Kidney tubule cell (primary cell): ENCODE measurements at places on chromosomes 4 and X.

GRCh38 chr4:84582988-84583875, at the start of gene CDS1:
TSS of gene CDS1 (plus strand) at chr4:84583127. CDS start at chr4:84583402, 275 bp downstream.
- peak; percentile 55 for DNase-seq

DNA sequence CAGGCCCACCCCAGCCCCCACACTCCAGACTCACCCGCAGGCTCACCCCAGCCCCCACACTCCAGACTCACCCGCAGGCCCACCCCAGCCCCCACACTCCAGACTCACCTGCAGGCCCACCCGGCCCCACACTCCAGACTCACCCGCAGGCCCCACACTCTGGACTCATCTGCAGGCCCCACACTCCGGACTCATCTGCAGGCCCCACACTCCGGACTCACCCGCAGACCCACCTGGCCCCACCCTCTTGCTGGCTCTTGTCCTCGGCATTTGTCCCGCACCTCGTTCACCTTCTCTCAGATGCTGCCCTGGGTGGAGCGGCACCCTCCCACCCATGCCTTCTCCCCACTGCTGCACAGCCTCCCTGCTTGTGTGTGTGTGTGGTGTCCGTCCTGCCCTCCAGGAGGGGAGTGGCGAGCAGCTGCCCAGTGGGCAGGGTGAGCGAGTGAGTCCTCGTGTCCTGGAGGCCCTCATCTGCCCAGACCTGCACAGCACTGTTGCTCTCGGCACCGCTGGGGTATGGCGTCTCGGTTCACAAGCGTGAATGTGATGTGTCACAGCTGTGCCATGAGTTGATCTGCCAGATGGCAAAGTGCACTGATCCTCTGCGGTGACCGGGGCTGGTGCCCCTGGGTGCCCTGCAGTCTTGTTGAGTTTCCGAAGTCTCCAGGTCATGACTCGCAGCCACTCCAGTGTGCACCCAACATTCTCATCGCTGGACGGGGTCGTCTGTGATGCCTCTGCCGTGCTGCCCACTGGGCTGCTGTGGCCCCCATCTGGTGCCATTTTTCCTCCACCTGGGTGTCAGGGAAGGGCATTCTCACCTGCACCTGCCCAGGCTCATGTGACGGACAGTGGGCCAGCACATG, 27.7 kb downstream of the MAEA start:
- no peak for DNase-seq

DNA sequence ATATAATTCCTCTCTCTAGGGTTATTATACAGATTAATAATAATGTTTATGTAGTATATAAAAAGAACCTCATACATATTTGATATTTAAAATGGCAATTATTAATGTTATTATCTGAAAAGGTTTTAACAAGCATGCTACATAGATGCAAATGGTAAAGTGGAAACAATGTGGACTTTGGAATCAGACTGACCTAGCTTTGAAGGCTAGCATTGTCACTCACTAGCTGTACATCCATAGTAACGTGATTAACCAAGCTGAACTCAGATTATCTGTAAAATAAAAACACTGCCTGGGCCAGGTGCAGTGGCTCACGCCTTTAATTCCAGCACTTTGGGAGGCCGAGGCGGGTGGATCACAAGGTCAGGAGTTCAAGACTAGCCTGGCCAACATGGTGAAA, 233.7 kb upstream of the SPRY1 start:
- no peak for DNase-seq

DNA sequence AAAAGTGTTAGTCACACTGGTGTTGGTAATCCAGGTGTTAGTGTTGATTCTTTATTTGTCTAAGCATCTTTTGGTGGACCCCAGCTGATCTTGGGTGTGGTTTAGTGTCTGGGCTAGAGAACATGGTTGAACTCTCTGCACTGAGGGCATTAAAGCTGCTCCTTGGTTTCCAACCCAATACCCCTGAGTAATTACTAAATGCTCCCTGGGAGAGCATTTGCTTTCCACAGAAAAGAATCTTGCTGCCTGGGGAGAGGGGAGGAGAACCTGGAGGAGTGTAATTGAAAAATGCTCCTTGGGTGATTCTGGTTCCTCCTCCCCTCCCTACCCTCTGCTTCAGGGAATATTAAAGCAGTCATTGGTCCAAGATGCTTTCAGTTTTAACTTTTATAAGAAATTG, 3.1 kb downstream of the GUCY1B1 start:
- peak; percentile 65 for DNase-seq

DNA sequence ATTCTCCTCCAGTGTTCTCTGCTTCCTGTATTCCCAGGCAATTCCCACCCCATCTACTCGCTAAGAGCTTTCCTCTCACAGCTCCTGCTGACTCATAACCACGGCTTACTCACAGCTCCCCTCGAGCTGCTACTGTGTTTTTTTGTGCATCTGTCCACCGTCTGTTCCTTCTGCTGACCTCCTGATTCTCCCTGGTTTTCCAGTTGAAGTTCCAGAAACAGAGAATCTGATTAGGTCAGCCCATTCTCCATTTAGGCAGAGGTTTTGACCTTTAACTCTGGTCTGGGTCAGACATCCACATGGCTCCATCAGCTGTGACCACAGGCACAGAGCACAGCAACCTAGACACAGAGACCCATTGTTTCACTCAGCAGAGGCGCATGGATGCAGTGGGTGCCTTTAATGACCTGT, 5.5 kb upstream of the SMIM20 start:
- peak; percentile 93 for DNase-seq

DNA sequence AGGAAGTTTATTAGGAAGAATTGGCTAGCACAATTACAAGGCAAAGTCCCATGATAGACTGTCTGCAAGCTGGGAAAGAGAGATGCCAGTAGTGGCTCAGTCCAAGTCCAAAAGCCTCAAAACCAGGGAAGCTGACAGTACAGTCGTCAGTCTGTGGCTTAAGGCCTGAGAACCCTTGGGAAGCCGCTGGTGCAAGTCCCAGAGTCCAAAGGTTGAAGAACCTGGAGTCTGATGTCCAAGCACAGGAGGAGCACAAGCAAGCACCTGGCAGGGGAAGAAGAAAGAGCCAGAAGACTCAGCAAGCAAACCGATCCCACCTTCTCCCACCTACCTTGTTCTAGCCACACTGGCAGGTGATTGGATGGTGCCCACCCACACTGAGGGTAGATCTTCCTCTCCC, 51.3 kb upstream of the TMEM150C start:
- no peak for DNase-seq

DNA sequence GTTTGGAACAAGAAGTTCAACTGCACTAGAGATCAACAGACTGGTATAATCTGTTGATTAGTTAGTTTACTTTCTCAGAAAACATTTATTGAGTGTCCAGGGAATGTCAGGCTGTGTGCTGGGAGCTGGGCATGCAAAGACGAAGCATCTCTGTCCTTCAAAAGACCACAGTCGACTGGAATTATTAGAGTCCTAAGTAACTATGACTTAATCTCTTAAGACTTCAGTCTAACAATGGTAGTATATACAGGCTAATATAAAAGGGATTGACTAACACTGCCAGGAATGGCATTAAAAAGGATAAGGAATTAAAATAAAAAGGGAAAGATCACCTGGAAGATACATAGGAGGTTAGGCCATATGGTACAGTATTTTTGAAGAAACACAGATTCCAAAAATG, 128.7 kb downstream of the WDFY3 start:
- DNase-seq, result no peak

GRCh38 chrX:23503835-23504539, 163.3 kb upstream of the PRDX4 start:
- DNase-seq, result peak; percentile 95

DNA sequence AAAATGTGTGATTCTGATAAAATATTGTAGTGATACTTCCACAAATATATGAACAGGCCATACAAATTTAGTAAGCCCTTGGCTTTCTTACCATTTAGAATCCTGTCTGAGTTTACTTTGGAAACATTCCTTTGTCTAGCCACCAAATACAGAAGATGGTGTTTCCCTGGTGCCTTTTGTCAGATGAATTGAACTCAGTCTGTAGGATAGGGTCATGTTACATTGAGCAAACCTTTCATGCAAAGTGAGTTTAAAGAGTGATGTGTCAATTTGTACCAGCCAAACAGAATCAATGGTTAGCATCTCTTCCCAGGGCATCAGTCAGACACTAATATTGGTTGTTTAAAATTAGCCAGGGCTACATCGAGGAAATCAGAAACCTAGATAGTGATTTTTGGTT, 1443.4 kb downstream of the ARAP2 start:
- DNase-seq, result no peak

DNA sequence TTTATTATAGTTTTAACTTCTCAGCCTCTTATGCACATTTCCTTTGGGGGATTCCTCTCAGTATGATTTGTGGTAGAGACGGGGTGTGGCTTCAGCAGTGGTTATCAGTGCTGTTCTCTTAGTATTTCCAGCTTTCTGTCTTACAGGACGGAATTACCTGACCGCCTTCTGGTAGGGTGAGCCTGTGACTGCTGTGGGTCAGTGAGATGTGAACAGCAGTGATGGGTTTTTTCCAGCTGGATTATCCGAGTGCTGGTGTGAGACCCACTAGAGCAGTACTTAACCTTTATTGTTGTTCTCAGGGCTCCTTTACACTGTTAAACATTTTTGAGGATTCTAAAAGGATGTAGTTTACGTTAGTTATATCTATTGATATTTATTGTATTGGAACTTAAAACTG, 135.2 kb downstream of the SLIT2 start:
- DNase-seq, result no peak

GRCh38 chrX:76147106-76147505, 25.8 kb upstream of the PBDC1 start:
- no peak for DNase-seq

DNA sequence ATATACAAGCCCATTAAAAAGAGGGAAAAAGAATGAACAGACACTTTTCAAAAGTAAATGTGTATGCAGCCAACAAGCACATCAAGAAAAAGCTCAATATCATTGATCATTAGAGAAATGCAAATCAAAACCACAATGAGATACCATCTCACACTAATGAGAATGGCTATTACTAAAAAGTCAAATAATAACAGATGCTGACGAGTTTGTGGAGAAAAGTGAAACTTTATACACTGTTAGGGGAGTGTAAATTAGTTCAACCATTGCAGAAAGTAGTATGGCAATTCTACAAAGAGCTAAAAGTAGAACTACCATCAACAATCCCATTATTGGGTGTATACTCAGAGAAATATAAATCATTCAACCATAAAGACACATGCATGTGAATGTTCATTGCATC, 203.0 kb downstream of the ARAP2 start:
- DNase-seq, result no peak

DNA sequence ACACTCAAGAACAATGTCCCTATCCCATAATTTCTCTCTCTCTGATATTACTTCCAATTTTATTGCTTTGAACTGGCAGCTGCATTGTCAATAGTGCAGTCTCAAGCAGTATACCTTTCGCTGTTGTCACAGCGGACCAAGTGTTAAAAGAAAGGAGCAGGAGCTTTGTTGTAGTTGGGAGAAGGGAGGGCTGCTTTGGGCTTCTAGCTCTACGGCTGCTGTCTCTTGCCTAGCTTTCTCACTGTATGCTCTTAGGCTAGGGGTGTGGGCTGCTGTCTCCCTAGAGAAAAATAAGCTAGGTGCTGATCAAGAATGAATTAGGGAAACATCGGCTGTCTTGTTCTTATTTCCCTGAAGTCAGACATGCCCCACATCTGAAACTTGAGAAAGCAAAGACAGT, 52.5 kb downstream of the TRPC5OS start:
- DNase-seq, result no peak

DNA sequence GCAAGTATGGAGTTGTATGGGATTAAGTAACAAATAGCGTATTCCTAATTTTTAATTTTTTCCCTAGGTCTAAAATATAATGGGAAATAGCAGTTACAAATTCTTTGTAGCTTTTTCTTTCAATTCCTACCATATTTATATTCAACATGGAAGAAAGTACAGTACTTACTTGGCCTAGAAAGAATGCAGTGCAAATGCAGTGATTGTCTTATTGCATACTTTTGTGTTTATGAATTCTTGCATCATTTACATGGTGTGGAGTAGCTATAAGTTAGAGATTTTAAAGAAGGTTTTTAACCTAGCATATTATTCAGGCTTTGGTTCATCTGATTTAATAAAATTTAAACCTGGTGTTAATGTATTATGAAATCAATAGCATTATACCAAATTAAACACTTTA, 263.3 kb downstream of the BMPR1B start:
- DNase-seq, result no peak

- DNase-seq, result no peak
Observed at GRCh38 chrX:68299898-68300297, 133.4 kb downstream of the OPHN1 start.

- DNase-seq, result no peak
Observed at GRCh38 chr4:6969826-6970800, 60.5 kb downstream of the TBC1D14 start.

DNA sequence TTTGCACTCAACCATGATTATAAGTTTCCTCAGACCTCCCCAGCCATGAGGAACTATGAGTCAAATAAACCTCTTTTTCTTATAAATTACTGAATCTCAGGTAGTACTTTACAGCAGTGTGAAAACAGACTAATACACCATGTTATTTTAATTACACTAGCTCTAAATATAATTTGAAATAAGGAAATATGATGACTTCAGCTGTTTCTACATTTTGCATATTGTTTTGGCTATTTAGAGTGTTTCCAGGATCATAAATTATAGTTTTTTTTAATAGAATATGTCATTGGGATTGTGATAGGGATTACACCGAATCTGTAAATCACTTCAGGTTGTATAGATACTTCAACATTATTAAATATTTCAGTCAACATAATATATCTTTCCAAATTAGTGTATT, 43.9 kb downstream of the UGT2B10 start:
- no peak for DNase-seq

- DNase-seq, result peak; percentile 82
Observed at GRCh38 chr4:75724867-75725724, 719 bp downstream of the USO1 start.

DNA sequence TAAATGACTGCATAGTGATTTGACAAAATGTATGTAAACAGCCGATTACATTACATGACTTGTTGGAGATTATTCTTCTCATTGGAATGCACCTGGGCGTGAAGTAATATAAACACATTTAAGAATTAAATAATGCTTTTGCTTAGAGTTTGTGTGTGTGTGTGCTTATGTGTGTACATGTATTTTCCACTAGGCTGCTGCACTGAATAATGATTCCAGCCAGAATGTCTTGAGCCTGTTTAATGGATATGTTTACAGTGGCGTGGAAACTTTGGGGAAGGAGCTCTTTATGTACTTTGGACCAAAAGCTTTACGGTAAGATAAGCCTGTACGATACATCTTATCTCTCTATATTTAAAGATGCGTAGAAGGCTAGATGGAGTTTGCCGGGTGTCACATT, 12.6 kb downstream of the NEIL3 start:
- no peak for DNase-seq

- no peak for DNase-seq
Observed at GRCh38 chr4:141127884-141128283, 5.4 kb downstream of the RNF150 start.

GRCh38 chrX:17355976-17356375, 19.0 kb upstream of the NHS start:
- DNase-seq, result no peak

GRCh38 chr4:157837071-157837703, 335.6 kb downstream of the GASK1B start:
- no peak for DNase-seq

DNA sequence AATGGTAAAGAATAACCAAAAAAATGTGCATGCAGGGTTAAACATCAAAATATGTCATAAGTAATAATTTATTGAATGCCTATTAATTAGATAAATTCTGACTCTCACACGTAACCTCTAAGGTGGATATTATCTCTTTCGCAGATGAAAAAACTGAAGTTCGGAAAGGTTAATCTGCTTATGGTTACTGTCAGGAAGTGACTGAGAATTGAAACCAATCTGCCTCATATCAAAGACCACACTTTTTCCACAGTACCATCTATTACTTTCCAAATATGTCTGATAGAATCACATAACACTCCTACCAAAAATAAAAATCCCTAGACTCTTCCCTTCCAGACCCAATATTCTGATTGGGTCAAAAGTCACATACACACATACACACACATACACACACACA, 6.2 kb downstream of the CHIC2 start:
- no peak for DNase-seq
